Lower lobe of right lung (tissue), 2 donors: ENCODE measurements at places on chromosomes 5 and 9.

DNA sequence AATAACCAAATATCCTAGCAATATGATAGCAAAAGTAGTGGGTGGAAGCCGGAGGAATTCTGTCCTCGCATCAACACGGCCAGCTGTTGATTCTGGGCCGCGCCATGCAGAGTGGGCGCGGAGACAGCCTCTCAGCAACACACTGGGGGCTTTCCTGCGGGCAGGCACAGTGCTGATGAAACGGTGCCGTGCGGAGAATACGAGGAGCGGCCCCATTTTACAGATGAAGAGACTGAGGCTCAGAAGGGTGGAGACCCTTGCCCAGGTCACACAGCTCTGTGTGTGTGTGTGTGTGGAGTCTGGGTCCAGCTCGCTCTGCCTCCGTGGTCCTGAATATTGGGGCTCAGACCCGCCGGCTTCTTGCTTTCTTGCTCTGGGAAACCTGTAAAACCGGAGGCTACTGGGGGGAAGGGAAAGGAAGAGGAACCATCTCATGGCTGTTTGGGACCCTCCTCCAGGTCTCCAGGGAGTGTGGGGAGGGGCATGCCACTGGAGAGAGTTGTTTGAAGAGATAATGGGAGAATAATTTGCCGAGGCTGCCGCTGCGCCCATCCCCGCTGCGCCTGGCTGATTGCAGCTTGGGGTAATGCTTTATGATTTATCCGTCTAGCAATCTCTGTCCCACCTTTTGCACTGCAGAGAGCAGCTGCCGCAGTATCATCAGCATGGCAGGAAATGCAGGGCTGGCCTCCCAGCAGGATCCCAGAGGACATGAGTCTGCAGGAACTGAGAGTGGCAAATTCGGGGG is 36.6 kb downstream of the NCS1 start:
- no peak for DNase-seq

GRCh38 chr9:33480106-33480505 is 6.4 kb upstream of the NOL6 start:
- no peak for DNase-seq

GRCh38 chr5:138065102-138065501 is 18.7 kb upstream of the WNT8A start:
- no peak for DNase-seq

- DNase-seq = no peak
These were observed 926.3 kb upstream of the ARRDC3 start for GRCh38 chr5:92309336-92309991.

GRCh38 chr5:108196276-108196675 is 185.6 kb downstream of the FBXL17 start:
- no peak for DNase-seq

- DNase-seq = no peak
These were observed 28.7 kb downstream of the ISL1 start for GRCh38 chr5:51411921-51412325.

- DNase-seq = peak; percentile 20
These were observed 38.9 kb downstream of the BICD2 start for GRCh38 chr9:92725766-92726165.

- no peak for DNase-seq
These were observed 2369.4 kb downstream of the MAT2B start for GRCh38 chr5:165874851-165875250.

DNA sequence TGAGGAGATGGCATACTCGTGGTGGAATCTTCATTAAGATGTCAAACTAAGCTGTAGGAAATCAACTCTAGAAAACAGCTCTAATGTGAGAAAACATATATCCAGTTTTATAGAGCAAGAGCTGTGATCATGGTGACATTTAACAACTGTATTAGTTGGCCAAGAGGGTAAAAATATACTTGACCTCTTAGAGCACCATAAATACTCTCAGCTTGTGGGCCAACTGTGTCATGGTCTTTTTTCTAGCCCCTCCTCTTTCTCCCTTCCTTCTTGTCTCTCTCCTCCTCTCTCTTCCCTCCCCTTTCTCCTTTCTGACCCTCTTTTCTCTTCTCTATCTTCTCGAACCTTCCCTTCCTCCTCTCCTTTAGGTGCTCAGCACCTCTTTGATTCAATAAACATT is 54.7 kb downstream of the TMC1 start:
- no peak for DNase-seq

- no peak for DNase-seq
These were observed 127.5 kb upstream of the MTAP start for GRCh38 chr9:21674894-21675293.

- DNase-seq = no peak
These were observed 83.0 kb downstream of the NPR3 start for GRCh38 chr5:32794086-32794485.

DNA sequence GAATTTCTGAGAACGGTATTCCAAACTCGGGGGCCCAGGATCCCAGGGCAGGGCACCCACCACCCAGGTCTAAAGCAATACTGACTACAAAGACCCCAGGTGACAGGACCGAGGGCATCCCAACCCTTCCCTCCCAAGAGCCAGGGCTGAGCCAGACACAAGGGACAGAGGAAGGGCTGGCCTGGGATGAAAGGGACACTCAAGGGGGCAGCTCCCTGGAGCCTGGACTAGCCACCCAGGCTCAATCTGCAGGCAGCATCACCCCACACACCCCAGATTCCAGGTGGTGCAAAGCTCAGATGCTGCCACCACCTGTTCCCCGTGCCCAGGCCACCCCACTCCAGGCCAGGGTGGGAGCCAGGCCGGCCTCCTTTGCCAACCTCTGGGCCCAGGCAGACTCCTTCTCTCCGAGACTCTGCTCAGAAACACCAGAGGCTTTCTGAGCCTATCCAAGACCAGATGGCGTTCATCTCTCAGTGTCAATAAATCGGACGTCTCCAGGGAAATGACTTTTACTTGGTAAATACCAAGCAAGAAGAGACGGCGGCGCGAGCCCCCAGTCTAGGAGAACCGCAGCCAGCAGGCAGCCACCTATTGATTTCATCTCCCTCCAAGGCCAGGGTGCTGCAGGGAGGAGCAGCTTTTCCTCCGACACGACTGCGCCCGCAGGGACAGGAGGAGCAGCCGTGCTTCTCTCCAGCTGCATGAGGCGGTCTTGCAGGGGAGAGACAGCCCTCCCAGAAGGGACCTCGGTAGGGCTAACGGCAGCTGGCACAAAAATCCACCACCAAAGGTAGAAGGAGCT is 94.1 kb upstream of the ADAMTS2 start:
- peak; percentile 30 for DNase-seq

DNA sequence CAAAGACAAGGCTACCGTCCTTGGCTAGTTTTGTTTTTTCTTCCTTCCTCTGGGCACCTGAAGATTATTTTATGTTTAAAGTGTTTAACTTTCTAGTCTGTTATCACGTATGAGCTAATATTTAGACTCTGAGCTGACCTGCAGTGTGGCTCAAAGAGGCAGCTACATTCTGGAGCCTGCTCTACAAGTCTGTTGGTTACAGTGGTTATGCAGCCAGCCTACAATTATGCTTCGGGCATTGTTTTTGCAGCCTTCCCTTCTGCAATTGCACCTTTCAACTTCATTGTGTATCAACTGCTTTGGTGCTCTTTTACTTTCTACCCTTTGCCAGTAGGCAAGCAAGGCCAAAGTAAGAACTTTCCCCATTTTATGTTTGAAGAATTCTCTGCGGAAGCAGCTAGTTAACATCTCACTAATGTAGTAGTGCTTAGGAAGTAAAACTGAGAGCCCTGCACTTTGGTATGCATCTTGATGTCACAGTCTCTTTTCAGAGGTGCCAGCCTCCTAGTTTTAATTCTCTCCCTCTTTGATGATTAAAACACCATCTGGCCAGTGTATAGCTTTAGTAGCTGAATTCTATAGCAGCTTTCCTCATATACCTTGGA is 322.1 kb downstream of the FAM170A start:
- no peak for DNase-seq

DNA sequence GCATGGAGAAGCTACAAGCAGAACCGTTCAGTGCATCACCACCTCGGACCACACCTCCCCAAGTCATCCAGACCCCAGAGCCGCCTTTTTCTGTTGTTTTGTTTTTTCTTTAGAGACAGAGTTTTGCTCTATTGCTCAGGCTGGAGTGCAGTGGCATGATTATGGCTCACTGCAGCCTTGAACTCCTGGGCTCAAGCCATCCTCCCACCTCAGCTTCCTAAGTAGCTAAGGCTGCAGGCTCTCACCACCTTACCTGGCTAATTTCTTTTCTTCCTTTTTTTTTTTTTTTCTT is 13.5 kb upstream of the SFXN1 start:
- no peak for DNase-seq

GRCh38 chr5:149240354-149240998 is 31.2 kb upstream of the AFAP1L1 start:
- peak; percentile 64 for DNase-seq

GRCh38 chr5:126376443-126376842 is 46.8 kb upstream of the GRAMD2B start:
- DNase-seq = no peak

DNA sequence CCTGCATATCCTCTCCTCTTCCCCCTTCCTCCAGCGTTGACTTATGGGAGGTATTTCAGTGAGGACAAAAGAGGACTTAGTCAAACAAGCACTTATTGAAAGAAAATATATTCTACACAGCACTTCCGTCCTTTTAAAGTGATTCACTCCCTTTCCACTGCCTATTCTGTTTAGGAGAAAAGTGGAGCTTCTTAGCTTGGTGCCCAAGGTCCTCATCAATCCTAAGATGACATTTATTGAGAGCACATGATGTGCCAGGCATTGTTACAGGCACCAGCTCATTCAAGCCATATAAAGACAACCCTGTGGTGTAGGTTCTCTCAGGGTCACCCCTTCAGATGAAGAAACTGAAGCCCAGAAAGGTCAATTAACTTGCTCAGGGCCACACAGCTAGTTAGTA is 95.9 kb downstream of the KCNIP1 start:
- DNase-seq = no peak

- DNase-seq = no peak
These were observed 541.4 kb downstream of the CSNK1G3 start for GRCh38 chr5:124053340-124053739.

DNA sequence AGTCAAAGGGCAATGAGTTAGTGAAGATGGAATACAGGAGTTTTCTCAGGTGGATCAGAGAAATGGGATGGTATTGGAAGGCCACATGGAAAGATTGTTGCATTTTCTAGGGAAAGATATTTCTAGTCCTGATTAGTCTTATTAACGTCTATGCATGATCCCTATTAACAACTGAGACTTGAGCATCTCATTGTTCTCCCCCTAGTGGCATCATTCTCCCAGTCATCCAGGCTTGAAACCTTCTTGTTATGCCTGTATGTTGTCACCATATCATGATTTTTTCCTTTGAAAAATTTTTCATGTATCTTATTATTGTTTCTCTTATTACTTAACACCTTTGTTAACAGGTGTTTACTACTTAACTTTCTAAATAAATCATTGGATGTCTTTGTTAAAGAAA is 34.4 kb downstream of the KIF2A start:
- DNase-seq = no peak

DNA sequence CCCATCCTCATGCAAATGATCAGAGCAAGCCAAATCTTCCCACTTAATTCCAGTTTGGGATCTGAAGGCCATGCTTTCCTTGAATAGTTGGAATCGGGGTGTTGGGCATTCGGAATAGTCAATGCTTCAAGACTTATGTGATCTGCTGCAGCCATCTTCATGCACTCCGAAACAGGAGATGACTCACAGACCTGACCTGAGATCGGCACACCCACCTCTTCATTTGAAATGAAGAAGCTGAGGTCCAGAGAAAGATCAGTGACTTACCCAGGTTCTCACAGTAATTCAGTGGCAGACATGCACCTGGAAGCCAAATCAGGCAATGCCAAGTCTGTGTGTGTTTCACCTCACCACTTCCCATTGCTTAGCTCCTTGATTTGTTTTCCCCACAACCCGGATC is 33.0 kb downstream of the FOXD1 start:
- no peak for DNase-seq

DNA sequence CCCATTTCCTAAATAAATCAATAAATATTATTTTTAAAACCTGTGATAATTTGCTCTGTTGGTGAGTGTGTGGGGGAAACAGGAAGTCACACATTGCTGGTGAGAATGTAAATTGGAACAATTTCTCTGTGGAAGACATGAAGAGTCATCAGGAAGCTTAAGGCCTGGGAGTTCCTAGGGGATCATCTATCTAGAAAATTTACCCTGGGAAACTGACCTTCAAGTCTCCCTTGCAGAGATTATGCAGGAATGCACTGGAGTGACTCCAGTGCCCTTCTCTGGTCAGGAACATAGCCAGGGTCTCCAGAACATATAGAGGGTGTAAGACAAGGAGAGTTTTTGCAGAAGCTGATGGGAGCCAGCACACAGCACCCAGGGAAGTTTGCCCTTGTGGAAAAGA is 13.0 kb upstream of the GCNT1 start:
- no peak for DNase-seq
